ENCODE measurements at places on chromosomes 13 and 19.

- DNase-seq, result no peak
These were observed 6.9 kb upstream of the FBXL3 start for GRCh38 chr13:77033717-77034302.

GRCh38 chr19:17620696-17621095, 65.2 kb downstream of the COLGALT1 start:
- DNase-seq, result no peak

DNA sequence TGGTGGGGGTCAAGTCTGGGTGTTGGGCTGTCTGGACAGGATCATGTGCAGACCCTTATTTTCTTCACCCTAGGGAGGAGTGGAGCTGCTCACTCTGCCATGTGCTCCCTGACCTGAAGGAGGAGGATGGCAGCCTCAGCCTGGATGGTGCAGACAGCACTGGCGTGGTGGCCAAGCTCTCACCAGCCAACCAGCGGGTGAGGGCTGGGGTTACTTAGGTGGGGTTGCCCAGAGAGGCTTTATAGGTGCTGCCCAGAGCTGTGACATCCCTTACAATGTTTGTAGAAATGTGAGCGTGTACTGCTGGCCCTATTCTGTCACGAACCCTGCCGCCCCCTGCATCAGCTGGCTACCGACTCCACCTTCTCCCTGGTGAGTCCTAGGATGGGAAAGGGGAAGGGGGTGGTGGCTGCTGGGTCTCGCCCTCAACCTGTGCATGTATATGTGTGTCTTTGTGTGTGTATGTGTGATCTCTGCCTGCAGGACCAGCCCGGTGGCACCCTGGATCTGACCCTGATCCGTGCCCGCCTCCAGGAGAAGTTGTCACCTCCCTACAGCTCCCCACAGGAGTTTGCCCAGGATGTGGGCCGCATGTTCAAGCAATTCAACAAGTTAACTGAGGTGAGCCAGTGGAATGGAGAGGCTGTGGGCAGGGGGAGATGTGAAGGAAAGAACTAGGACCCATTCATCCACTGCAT, 5.1 kb downstream of the CHMP2A start:
- DNase-seq, result no peak

DNA sequence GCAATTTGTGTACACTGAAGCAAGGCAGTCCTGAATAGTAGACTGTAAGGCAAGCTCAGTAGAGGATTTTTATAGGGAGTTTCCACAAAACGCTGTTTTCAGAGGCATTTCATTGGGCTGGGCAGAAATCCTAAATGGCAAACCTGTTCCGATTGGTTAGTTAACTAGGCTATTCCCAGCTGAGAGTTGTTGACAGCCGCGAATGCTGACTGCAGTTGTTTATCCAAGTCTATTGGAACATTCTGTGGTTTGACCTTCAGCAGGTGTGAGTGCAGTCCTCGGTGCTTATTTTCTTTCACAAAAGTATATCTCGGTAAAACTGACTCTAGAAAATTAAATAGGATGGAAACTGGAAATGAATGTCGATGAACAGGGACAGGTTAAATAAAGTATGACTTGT, 45.4 kb downstream of the TPT1 start:
- no peak for DNase-seq

DNA sequence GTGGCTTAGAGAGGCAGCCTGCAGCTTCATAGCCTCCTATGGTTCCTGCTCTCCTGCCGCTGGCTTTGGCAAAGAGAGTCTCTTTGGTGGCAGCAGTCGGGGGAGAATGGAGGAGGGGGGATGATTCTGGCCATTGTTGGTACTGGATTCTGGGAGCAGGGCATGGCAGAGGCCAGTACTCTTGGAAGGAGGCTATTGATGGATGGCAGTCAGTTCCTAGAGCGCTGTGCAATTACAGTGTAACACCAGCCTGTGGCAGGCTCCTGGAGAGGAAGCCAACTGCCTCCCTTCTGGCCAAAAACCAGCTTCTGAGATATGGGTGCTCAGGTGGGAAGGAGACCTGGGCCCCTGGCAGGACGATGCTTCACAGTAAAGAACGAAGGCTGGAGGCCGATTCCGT, 47.9 kb upstream of the TMTC4 start:
- DNase-seq, result no peak

DNA sequence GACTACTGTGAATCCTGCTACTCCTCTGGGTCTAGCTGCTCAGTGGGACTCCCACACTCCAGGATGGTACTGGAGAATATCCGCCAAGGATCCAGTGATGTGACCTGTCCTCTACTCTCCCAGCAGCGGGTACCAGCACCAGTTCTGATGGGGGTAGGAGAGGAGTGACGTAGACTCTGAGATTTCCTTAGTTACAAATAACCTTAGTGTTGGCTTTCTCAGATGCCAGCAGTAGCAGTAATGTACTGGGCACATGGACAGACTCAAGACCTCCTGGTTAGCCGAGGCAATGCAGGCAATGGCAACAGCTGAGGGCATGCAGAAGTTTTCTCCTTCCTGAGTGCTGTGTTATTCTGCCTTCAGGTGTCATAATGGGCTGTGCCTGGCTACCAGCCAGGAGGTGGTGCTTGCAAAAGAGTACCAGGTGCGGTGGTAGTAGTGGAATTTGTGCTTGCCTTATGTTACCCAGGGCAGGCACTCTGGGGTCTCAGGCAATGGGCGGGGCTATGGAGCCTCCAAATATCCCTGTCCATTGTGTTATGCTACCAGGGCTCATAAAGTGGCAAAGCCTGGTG, 105.3 kb upstream of the KLF5 start:
- no peak for DNase-seq

DNA sequence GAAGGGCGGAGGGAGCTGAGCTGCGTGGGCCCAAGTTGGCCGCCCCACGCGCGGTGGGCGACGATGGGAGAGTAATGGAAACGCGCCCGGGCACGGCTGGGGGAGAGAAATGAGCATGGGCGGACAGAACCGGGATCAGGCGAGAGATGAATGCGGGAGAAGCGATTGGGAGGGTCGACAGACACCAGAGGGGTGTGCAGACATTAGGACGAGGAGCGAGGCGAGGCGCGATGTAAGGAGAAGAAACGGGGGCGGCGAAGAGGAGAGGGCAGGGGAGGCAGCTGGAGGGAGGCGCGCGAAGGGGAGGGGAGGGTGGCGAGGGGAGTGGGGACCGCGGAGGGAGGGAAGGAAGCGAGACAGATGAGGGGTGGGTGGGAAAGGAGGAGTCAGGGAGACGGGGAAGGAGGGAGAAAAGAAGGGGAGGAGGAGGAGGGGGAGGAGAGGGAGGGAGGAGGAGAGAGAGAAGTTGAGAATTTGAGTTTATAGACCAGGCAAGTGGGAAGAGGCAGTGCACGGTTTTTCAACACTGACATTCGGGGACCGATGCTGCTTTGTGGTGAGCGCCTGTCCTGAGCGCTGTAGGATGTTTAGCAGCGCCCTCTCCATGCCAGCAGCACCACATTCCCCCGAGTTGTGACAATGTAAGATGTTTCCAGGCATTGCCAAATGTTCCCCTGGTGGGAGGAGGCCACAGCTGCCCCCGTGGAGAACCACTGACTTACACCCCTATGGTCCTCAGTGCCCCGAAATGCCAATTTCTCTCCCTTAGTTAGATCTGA, at the start of gene SHISA7:
SHISA7 (minus strand) TSS at position 256 of the 779 bp plus-strand sequence. CDS start 437 bp downstream, outside the sequence.
- no peak for DNase-seq

- no peak for DNase-seq
These were observed 444.8 kb downstream of the LIG4 start for GRCh38 chr13:107770541-107770940.

DNA sequence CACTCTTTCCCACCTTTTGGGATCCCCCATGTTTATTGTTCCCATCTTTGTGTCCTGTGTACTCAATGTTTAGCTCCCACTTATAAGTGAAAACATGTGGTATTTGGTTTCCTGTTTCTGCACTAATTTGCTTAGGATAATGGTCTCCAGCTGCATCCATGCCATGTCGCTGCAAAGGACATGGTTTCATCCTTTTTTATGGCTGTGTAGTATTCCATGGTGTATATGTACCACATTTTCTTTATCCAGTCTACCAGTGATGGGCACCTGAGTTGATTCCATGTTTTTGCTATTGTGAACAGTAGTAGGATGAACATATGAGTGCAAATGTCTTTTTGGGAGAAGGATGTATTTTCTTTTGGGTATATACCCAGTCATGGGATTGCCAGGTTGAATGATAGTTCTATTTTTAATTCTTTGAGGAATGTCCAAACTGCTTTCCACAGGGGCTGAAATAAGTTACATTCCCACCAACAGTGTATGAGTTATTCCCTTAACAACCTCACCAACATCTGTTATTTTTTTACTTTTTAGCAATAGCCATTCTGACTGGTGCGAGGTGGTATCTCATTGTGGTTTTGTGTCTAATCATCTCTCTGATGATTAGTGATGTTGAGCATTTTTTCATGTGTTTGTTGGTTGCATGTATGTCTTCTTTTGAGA, 55.7 kb upstream of the MEDAG start:
- DNase-seq, result no peak

- no peak for DNase-seq
These were observed 18.1 kb downstream of the ESD start for GRCh38 chr13:46778890-46779289.

- DNase-seq, result no peak
These were observed 1.5 kb downstream of the RPS11 start for GRCh38 chr19:49497789-49498103.

DNA sequence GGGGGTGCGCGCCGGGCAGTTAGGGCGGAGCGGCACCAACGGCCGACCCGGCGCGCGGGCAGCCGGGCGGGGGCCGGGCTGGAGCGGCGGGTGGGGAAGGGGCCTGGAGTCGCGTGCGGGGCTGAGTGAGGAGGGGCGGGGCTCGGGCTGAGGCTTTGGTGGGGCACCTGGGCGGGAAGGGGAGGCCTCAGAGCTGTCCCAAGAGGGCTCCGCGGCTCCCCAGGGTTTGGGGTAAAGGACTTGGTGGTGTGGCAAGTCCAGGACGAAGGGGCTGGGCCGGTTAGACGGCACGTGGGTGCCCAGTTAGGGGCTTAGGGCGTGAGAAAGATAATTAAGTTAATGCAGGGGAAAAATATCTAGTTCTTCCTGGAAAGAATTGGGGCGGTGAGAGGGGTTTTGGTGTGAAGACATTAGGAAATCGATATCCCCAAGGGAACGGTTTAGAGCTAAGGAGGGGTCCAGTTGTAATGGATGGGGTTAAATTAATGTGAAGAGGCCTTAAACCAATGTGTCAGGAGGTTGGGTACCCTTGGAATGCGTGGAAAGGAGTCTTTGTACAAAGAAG, 496 bp downstream of the ZNF574 start:
- DNase-seq, result peak; percentile 22

- no peak for DNase-seq
These were observed 295.1 kb upstream of the SLITRK5 start for GRCh38 chr13:87376081-87376480.

DNA sequence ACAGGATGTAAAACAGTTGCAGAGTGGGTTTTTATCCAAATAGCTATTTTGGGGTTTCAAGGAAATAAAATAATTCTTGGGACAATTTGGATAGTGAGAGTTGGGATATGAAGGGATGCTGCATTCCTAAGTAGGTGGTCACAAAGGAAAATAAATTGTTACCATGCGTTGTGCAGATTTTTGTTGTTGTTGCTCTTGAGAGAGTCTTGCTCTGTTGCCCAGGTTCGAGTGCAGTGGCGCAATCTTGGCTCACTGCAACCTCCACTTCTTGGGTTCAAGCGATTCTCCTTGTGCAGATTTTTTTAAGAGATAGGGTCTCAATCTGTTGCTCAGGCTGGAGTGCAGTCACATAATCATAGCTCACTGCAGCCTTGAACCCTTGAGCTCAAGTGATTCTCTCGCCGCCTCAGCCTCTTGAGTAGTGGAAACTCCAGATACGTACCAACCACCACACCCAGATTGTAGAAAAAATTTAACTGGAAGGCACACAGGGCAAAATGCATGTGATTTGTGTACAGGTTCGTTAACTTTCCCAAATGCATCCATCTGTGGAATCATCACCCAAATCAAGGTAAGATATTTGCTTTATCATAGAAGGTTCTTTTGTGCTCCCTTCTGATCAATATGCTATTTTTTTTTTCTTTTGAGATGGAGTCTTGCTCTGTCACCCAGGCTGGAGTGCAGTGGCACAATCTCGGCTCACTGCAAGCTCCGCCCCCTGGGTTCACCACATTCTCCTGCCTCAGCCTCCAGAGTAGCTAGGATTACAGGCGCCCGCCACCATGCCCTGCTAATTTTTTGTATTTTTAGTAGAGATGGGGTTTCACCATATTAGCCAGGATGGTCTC, 16.0 kb downstream of the SLC1A5 start:
- DNase-seq, result no peak

DNA sequence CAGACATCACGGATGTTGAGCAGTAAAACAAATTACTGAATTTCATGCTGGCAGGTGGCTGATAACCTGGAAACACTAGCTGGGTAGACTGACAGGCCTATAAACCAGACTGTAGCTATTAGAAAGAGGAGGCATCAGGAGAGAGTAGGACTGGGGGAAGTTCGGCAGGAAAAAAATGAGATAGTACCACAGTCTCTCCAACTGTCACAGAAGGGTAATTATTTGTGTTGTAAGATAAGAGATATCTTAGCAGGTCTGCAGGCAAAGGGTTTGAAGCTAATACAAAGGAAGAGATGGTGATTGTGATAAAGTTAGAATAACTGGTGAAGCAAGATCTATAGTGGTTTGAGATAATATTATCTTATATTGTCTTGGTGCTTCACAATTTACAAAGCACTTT, 41.7 kb downstream of the MIPEP start:
- DNase-seq, result no peak

GRCh38 chr13:48078251-48078656, 16.6 kb downstream of the MED4 start:
- DNase-seq, result no peak

DNA sequence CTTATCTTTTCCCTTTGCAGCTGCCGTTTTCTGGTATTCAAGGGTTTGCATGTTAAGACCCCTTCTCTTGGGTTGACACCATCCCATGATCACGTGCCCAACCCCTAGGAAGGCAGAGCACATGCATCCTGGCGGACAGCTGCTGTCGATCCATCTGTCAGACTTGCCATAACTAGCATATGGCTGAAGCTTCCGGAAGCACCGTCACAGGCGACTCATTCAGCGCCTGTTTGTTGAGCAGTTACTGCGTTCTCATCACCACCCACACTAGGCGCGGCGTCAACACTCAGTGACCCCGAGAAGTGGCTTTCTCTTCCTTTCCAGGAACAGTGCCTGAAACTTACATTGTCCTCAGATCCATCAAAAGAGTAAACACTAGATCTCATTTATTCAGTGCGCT, 93.6 kb downstream of the SOX1 start:
- DNase-seq, result no peak

DNA sequence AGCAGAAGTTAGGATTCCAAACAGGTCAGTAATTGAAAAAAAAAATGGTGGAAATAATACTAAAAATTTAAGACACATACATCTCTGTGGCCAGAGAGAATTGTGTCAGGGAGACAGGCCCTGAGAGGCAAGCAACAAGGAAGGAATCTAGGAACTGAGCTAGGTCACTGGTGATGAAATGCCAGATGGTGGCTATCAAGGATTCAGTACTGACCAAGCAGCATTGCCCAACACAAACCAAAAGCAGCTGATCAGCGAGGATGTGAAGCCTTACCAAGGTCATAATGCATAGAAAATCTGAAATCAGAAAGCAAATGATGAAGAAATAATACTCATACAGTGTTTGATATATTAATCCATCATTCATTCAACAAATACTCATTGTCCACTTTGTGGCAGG, 905.0 kb downstream of the GPC5 start:
- DNase-seq, result no peak

All from stimulated activated CD4-positive, alpha-beta T cell treated with anti-CD3 and anti-CD28 coated beads, Interleukin-2, amount 100 ng/mL, for 48 hours (primary cell).